ENCODE measurements at places on chromosomes 13 and 19. TPM values are rescaled to one million over a fixed set of nuclear protein-coding genes. Genes with fewer than 3 reads are reported as not detected.

DNA sequence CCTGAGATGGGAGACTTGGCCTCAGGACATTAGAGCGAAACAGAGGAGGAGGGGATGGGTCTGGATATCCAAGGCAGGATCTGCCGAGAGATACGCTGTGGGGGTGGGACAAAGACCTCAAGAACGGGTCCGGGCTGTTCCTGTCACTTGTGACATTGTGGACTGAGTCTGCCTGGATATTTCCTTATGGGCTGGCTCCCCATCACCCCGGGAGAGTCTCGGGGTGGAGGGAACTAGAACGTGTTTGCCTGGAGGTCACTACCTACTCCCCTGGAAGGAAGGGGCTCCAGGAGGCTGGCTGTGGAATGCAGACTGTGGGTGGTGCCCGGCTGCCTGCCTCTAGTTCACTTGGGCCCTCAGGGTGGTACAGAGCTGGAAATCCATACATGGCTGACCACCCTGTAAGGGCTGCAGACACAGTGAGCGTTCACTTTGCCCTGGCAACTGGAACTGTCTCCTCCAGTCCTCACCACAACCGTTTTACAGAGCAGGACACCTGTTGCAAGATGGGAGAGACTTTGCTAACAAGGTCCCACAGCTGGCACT, 26.4 kb downstream of the DNM2 start:
- no peak for DNase-seq

Gene PROZ
- not detected for total RNA-seq

Gene ZIC2
- total RNA-seq: not detected

- DNase-seq: no peak
These were observed 684.4 kb upstream of the PCDH9 start for GRCh38 chr13:67914535-67914934.

DNA sequence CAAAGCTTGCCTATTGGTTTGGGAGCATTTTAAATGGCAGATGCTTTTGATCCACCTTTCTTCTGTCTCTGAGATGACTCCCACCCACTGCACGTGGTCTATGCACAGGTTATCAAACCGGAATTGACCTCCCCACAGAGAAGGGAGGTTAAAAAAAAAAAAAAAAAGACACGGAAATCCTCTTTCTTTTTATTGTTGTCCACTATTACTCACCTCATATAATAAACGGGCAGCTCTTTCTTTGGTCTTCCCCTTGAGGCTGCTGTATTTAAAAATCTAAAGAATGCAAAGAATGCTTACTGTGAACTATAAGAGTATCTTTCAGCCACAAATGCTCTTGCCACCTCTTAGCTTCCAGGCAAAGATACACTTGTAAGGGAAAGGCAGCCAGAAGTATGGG, 329.7 kb downstream of the NDFIP2 start:
- DNase-seq: no peak

GRCh38 chr19:42290523-42291434, 11.2 kb upstream of the PRR19 start:
- DNase-seq: no peak

Gene CFAP97D2
- not detected for total RNA-seq

- DNase-seq: no peak
These were observed 27.3 kb downstream of the MYO16 start for GRCh38 chr13:108656742-108657141.

DNA sequence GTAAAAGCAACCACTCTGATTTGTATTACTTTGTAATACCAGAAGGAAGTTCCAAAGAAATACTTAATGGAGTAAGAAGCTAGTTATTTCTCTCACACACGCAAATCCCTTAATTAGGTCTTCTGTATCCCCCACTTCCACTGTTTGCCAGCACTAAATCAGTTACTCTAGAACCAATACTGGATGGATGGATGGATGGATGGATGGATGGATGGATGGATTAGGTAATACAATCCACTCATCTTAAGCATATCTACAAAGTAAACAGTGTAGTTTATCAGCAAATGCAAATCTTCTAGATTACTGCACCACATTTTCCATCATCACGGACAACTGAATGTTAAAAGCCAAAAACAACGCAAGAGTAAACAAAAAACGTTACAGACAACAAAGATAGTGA, 5.2 kb upstream of the EFNB2 start:
- no peak for DNase-seq
